CD8-positive, alpha-beta T cell (primary cell): ENCODE measurements at places on chromosomes 4 and X.

- DNase-seq = no peak
Measured at GRCh38 chr4:16967722-16968121, 69.3 kb upstream of the LDB2 start.

DNA sequence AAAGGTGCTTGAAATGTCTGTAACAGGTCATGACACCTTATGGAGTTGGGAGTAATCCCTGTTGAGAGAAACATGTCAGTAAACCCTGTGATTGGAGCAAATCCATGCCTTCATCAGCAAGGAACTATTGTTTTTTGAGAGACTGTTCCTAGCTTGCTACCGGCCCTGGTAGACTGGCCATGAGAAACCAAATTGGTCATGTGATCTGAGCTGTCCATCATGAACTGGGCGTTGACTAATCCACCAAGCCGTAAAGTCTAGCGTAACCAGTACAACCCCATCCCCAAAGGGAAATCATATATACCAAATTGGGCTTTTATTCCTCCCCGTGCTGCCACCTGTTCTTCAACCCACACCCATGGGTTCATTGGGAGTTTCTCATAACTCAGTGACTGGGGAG is 143.7 kb downstream of the PHF8 start:
- no peak for DNase-seq

DNA sequence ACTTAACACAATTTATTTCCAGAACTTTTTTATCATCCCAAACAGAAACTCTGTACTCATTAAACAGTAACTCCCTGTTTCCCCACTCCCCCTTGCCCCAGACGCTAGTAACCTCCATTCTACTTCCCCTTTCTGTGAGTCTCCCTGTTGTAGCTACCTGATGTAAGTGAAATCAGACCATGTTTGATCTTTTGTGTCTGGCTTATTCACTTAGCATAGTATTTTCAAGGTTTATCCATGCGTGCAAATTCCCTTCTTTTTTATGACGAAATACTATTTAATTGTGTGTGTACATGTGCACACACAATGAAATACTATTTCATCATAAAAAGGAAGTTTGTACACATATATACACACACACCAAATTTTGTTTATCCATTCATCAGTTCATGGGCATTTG is 5.2 kb downstream of the PKD2 start:
- no peak for DNase-seq

- DNase-seq = no peak
Measured at GRCh38 chrX:69158166-69158980, 6.9 kb downstream of the PJA1 start.
